Stimulated activated naive B cell treated with anti-CD40 and anti-IgM and Interleukin-4, amounts not matched to agents 10 μg/mL and 1 μg/mL and 100 μg/mL, for 72 hours (primary cell): ENCODE measurements at places on chromosomes 4 and X.
A peak's percentile ranks its signal among the peaks of the same experiment; 100 is the strongest.

DNA sequence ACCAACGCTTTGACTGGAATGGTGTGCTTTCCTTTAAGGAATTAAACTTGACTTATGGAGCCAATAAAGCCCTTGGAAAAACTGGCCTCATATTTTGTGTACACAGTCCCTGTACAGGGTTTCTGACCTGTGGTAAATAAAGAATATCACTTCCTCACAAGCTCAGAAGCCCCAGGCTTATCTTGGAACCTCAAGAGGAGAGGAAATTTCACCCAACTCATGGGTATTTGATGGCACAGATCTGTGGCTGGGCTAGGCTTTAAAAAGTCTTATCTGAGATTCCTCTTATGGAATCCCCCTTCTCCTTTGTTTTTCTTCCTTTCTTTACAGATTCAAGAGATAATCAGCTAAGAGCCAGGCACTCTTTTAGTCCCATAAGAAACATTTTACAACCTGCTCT lies 89.3 kb upstream of the USP38 start:
- DNase-seq: no peak

DNA sequence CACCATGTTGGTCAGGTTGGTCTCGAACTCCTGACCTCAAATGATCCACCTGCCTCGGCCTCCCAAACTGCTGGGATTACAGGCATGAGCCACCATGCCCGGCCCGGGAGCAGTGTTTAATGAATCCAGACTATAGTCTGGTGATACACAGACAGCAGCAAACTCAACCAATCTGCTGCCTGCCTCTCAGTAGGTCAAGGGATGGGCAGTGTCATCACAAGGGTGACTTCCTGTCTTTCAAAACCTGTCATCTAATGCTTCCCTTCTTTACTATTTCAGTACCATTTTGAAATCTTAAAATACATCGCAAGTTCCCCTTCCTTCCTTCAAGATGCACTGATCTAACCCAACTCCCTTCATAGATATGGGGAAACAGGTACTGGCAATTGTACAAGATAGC lies 8.4 kb downstream of the RPL39 start:
- DNase-seq: no peak

- DNase-seq: no peak
Measured at GRCh38 chr4:88646528-88647280, 50.9 kb downstream of the NAP1L5 start.

DNA sequence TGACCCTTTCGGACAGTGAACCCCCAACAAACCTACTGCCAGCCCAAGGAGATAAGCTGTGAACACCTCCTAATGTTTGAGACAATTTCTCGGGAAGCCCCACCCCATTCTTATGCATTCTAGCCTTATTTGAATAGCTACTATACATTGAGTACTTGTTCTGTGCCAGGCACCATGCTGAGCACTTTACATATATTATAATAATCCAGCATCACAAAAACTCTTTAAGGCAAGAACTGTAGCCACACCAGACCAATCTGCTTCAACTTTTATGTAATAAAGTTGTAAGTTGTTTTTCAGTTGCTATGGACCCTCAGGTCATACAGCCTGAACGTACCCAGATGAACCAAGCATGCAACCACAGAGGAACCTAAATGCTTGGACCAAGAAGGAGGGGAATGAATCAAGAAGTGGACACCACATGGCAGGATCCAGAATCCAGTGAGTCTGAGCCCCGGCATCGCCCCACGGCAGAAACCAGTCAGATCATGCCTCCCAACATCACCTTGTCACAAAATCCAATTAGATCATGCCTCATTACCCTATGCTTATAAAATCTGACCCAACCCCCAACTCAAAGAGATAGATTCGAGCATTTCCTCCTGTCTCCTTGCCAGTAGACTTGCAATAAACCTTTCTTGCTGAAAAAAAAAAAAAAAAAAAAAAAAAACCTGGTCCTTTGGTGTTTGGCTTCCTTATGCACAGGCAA lies 225.0 kb downstream of the QDPR start:
- no peak for DNase-seq

DNA sequence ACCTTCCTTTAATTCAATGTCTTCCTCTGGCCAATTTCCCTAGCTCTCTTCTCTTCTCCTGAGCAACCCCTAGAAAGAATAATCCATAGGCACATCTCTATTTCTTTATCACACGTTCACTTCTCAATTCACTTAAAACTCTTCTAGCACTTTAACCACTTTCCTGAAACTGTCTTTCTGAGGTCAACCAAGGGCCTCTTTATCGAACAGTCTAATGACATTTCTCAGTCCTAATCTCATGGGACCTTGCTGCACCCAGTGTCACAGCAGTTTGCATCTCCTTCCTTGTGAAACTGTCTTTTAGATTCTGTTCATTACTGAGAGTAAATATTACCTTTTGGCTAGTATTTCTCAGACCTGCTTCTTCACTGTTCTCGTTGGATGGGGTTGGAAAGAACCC lies 285.3 kb upstream of the RASGEF1B start:
- DNase-seq: peak; percentile 15

DNA sequence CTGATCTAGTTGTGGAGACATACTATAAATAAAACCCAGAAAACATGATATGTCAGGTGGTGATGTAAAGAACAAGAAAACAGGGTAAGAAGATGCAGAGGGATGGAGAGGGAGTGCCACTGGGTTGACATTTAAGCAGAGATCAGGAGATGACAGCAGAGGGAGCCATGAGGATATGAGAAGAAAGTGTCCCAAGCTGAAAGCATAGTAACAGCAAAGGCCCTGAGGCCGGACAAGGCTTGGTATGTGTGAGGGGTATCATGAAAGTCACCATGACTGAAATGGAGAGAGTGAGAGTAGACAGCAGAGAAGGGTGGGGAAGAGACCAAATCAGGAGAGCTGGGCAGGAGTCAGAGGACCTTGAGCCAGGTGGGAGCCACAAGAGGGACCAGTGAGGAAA lies 3.4 kb downstream of the GPKOW start:
- DNase-seq: no peak

GRCh38 chr4:85482010-85482738 lies 7.2 kb downstream of the ARHGAP24 start:
- DNase-seq: no peak

DNA sequence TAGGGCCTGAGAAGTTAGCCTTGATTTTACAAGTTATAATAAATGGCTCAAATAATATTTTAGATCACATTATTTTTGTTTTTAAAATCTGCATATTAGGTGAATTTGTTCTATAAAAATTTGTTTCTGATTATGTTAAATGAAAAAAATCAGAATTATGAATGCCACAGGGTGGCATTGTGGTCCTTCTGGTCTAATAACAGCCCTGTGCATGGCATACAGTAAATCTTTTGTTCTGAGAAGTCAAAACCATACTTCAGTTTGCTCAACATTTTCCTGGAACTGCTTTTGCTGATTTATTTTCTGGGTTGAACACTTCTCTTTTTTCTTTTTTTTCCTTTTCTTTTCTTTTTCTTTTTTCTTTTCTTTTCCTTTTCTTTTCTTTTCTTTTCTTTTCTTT lies 101.0 kb upstream of the UBQLN2 start:
- DNase-seq: no peak

GRCh38 chrX:120147537-120147936 lies 10.9 kb upstream of the RHOXF2 start:
- no peak for DNase-seq

DNA sequence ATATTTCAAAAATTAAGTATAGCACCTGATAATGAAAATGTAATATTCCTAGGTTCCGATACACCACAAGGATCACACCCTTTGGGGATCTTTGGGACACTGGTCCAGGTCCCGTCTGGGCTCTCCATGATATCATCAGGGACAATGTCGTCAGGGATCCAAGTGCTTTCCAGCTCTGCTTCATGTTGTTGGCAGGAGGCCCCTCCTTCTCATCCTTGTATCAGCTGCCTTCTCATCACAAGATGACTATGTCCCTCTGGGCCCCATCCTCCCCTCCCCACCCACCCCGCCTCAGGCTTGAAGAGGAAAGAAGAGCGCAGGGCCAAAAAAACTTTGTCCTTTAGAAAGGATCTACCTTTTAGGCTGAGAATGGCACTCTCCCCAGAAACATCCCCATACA lies 128.3 kb upstream of the KLF3 start:
- DNase-seq: no peak

DNA sequence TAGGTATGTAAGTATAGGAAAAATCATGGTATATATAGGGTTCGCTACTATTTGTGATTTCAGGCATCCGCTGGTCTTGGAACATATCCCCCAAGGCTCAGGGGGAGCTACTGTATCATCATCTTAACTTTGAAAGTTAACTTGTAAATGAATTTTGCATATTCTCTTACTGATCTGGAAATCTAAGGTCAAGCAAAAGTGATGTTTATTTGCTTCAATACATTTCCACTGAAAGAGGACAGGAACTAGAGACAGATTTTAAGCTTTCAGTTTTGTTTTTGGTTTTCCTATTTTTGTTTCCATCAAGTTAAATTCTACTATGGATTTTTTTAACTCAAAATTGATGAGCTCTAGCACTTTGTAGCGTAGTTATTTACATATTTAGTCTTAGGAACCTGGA lies 56.2 kb downstream of the NAF1 start:
- DNase-seq: no peak

DNA sequence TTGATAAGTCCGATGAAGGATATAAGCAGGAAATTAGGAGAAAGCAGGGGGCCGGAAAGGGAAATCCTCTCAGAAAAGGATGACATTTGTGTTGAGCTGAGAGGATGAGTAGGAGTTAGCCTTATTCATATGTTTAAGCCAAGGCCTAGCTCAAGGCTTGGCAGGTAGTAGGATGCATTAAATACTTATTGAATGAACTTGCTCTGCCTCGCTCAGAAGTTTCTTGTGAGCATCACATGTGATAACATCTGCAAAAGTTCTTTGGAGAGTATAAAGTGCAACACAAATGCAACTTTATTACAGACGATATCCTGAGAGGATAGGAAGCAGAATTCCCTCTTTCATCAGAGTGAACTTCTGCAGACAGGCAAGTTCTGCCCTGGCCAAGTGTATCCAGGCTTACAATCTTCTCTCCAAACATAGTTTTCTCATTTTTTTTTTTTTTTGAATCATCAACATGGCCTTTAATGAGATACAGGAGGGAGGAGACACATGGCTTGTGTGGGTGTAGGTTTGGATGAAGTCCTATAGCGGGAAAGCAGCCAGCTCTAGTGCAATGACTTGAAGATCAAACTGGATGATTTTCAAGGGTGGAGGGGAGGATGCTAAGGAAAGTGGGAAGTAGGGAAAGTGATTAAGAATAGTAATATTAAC lies 48.1 kb downstream of the LUZP4 start:
- DNase-seq: no peak

DNA sequence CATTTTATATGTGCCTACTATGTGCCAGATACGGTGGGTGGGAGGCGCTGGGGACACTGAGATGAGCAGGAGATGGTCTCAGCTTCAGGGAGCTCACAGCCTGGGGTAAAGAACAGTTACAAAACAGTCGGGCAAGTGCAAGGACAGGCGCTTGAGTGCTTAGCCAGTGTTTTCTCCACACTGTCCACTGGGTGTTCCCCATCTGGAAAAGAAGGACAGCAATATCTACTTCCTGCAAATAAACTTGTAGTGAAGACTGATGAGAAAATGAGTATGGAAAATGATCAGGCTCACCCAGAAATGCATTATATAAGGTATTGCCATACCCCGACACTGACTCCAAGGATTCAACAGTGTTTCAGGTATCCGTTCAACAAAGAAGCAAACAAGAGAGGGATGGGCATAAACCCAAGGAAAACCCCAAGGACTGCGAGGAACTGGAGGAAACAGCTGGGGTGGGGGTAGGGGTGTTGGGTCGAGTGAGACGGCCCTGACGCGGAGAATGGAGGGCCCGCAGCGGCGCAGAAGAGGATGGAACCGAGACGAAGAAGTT lies 835 bp downstream of the TMEM185A start:
- no peak for DNase-seq

DNA sequence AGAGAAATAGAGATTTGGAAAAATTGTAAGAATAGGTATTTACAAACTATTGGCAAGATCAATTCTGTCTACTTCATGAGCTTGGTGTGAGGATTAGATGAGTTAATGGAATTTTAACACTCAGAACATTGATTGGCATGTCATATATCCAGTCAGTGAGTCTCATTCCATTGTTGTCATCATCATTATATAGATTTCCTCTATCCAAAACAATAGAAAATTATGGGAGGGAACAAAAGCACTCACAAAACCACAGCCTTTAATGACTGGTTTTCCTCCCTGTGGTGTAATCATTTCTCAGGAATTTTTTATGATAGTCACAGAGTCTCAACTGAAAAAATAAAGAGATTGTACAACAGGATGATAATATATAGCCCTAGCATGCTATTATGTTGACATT lies 21.1 kb downstream of the KLHL5 start:
- DNase-seq: no peak

DNA sequence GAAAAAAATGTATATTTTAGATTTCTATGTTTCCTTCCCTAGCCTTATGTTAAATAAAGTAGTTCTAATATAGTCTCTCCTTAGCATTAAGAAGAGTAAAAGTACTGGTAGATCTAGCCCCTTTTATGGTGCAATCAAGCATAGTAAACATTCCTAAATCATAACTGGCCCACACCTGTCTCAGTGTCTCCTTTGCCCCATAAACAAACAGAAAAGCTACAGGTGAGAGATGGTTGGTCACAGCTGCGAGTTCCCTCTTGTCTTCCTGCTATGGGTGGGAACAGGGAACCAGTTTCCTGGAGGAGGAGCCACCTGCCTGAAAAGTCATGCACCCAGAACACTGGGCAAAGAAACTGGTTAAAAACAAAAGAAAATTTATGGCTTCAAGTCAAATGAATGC lies 16.6 kb downstream of the SOWAHB start:
- DNase-seq: no peak

DNA sequence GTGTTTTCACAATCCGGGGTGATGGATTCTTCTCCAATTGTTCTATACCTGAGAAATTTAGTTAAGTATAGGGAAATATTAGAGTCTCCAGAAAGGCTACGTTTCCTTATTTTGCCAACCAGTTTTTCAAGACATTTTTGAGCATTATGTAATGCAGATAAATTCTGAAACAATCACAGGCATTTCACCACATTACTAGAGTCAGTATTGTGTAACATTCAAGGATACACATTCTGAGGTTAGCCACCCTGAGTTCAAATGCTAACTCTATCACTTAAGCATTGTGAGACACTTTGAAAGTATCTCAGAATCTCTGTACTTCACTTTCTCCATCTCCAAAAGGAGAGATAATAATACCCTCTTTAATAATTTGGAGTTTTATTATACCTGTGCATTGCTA lies 10.6 kb downstream of the SULT1B1 start:
- no peak for DNase-seq

DNA sequence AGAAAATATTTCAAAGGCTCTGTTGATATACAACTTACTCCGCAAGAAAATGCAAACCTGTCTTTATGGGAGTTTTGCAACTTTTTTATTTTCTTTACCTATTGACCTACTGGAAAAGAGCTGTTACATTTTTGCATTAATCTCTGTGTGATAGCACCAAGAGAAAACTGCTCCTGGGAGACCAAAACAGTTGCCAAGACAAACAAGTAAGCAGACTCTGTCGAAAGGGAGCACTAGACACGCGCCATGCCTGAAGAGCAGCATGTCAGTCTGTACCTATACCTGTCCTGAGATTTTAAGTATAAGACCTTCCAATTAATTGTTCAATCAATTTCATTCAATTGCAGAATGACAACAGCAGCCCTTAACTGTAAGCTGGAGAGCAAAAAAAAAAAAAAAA lies 56.0 kb upstream of the TECRL start:
- DNase-seq: no peak

GRCh38 chr4:11367371-11367770 lies 61.3 kb downstream of the HS3ST1 start:
- no peak for DNase-seq

GRCh38 chrX:43018031-43018430 lies 240.1 kb upstream of the PPP1R2C start:
- no peak for DNase-seq
